ENCODE measurements at places on chromosomes 3 and 15.

DNA sequence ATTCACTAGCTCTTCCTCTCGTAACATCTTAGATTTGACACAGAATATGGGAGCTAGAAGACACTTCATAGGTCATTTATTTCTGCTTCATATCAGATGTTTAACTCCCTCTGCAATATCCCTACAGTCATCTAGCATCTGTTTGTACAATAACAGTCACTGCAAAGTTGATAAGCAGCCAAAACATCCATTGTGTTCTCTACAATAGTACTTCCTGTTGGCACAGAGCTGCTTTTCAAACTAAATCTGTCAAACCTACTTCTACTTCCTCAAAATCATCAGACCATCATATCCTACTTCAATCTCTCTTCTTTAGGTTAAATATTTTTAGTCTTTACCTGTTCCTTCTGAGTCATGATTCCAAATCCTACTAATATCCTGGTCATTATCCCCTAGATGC lies 233.2 kb downstream of the FGF12 start:
- DNase-seq = no peak

DNA sequence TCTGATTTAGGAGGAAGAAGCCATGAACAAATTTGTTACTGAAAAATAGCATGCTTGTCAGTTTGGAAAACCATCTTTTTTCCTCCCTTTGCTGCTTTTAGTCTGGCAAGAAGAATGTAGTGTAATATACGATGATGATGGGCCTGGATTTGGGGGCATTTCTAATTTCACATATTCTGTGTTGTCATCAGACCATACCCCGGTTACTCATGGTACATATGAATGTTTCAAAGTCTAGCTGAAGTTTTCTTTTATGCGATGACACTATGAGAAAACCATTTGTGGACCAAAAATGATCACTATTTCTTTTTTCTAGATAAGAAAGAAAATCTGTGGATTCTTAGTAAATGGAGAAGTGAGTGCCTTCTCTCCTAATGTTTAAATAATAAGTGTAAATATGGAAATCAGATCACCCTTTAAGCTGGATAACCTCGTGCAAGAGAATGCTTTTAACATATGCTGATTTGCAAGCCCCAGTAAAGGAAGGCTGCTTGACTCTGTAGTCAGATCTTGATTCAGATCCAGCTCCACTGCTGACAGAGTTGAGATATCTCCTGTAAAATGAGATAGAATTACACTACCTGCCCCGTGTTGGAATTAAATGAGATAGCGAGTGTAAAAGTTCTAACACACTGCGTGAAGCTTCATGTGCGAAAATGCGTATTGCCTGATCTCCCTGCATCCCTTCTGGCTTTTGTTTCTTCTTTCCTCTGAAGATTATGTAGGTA lies 3.0 kb downstream of the MEF2A start:
- no peak for DNase-seq

DNA sequence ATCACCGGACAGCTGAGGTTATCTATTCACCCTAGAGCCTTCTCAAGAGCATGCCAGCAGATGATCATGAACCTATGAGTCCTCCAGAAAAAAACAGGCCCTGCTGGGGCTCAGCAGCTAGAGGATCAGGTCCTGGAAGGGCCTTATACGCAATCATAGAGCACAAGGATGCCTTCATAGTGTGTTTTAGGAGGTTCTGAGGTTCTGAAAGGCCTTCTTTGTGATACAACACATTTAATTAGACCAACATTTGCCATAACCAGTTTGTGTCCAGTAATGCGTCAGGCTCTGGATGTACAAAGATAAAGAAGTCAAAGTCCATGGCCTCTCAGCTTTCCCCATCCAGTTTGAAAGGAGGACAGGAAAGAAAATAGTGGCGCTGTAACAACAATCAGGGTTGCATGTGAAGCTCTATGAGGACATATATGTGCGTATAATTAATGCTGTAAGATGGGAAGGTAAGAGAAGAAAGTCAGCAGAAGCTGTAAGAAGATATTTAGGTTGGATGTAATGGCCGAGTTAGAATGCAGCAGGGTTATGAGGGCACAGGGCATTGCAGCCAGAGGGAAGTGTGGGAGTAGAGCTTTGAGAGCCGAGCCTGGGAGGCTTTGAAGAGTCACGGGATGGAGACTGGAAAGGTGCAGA lies 302.6 kb upstream of the TBL1XR1 start:
- no peak for DNase-seq

GRCh38 chr3:101379658-101380376 lies 59.4 kb upstream of the IMPG2 start:
- DNase-seq = no peak

- no peak for DNase-seq
Observed at GRCh38 chr15:73150831-73151230, 98.6 kb downstream of the NEO1 start.

DNA sequence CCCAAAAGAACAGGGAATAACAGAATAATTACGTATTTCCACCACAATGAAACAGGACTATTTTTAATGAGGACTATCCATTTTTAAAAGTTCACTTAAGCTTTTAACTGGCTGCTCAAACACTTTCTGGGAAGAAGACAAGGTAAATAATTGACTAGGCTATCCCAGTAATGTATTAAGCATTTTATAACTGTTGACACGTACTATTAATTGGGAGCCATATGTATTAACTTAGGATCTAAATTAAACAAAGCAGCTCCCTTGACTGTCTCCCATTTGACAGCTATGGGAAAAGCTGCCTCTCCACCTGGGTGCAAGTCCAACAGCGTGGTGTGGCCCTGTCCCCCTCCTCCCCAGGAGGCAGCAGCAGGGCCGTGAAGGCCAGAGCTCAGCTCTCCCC lies 36.1 kb downstream of the MYO5C start:
- DNase-seq = no peak

GRCh38 chr15:94164202-94164807 lies 67.1 kb upstream of the MCTP2 start:
- peak; percentile 75 for DNase-seq

DNA sequence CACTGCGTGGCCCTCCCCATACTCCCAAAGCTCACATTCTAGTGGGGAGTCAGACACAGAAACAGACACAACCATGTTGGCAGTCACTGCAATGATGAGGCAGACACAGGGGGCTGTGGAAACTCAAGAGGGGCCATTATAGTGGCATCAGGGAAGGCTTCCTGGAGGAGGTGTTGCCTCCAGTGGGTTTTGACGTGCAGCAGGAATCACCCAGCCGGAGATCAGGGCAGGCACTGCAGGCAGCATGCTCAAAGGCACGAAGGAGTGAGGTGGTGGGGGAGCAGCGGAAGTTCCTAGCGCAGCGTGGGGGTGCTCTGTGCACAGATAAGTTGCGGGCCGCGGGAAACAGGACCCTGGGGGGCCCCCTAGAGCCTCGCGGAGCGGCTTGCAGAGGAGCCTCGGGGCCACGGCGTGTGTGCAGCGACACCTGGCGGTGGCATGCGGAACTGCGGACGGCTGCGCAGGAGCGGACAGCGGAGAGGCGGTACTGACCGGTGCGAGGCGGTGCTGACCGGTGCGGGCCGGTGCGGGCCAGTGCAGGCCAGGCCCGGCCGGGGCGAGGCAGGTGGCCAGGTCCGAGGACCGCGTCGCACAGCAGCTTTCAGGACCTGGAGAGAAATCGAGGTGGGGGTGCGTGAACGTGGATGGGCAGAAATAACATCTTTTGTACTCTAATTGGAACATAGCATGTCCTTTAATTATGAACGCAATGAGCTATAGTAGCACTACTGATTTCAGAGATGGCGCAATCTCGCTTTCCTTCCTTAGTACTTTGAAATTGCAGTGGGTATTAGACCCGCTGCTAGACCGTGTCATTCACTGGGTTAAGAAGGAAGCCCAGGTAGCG lies 101.5 kb downstream of the FBLN2 start:
- peak; percentile 91 for DNase-seq

GRCh38 chr15:50378776-50379175 lies 23.8 kb upstream of the GABPB1 start:
- DNase-seq = no peak

DNA sequence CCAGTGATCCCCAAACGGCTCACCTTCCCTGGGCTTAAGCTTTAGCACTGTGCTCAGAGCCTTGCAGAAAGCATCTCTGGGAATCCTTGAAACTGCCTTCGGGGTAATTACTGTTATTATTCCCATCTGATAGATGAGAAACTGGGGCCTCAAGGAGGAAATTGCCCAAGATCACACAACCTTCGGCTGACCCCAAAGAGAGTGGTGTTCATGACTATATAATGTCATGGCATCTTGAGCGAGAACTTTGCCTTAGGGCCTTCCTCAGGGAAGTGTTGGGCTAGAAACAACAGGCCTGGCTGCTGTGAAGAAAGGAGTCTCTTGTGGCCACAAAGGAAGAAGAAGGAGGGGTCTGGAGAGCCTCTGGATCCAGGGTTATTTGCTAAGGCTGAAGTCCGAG lies 388.7 kb upstream of the CFAP20DC start:
- no peak for DNase-seq

GRCh38 chr15:39828374-39828931 lies 45.8 kb upstream of the FSIP1 start:
- DNase-seq = no peak

DNA sequence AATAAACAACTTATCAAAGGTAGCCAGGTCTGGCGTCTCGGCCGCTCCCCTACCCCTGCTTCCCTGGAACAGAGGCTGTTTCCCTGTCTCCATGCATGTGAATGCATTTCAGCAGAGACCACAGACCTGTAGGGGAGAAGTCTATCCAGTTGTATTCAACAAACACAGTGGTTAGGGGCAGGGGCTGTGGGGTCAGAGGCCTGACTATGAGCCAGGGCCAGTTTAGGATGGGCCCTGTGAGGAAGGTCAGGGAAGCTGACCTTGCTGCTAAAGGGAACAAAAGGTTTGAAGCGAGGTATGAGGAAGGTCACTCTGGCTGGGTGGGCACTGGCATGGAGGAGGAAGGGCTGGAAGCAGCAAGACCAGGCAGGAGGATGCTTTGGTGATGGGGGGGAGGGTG lies 184.6 kb downstream of the XXYLT1 start:
- no peak for DNase-seq

GRCh38 chr3:181619897-181620296 lies 91.8 kb upstream of the SOX2 start:
- no peak for DNase-seq

GRCh38 chr15:72680931-72681330 lies 5.1 kb downstream of the HIGD2B start:
- no peak for DNase-seq

- DNase-seq = no peak
Observed at GRCh38 chr15:75696311-75696720, 16.3 kb downstream of the CSPG4 start.

- peak; percentile 89 for DNase-seq
Observed at GRCh38 chr3:184371570-184372018, 6.4 kb downstream of the THPO start.

- DNase-seq = peak; percentile 35
Observed at GRCh38 chr3:188202358-188203138, 48.6 kb downstream of the LPP start.

- no peak for DNase-seq
Observed at GRCh38 chr3:142973217-142974009, 9.9 kb upstream of the PAQR9 start.

All from iPS-NIHi11 (cell line).